ENCODE measurements at places on chromosomes 7 and 10.

- no peak for DNase-seq
Observed at GRCh38 chr10:4086131-4086898, 301.3 kb upstream of the KLF6 start.

GRCh38 chr7:69269806-69270205, 328.5 kb upstream of the AUTS2 start:
- no peak for DNase-seq

DNA sequence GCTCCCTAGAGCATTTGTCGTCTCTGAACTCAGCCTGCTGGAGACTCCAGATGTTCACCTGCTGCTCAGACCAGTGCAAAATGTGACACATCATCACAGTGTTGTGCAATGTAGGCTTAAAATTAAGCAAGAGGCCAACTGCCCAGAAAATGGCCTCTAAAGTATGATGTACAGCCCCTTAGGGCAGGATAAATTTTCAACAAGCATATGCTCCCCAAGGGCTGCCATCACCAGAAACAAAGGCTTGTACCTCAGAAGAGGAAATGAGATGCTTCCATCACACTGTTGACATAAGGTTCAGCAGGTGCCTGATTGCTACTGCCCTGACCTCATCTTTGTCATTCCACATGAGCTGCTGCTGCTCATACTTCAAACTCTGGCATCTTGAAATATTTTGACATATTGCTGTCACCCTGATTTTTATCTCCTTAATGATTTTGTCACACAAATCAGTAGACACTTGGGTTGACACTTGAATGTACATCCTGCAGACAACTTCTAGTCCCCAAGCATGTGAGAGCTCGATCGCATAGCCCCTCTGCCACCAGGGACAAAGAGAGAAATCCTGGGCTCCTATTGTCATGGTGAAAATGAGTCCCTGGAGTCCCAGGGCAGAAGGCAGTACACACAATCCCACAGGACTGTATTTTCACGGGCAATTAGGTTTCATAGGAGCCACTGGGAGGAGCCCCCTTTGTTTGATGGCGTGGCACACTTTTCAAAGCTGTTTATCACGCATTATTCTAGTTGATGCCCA, 219.7 kb upstream of the STK17A start:
- DNase-seq: no peak

- no peak for DNase-seq
Observed at GRCh38 chr10:83250396-83250795, 888.9 kb upstream of the GHITM start.

DNA sequence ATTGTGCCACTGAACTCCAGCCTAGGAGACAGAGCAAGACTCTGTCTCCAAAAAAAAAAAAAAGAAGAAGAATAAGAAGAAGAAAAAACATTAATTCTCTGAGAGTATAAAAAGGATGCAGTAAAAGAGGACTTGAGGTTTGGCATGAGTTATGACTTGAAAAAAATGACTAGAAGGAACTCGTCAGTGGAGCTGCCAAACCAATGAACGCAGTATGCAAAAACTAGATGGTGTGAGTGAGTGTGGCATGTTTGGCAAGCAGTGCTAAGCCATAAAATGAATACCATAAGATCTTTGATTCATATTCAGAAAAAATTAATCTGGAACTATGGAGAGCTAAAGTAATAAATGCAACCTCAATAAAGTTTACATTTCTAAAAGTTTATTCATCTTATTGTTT, 68.6 kb upstream of the MEOX2 start:
- no peak for DNase-seq

GRCh38 chr10:128058750-128059134, 67.5 kb downstream of the MKI67 start:
- no peak for DNase-seq

DNA sequence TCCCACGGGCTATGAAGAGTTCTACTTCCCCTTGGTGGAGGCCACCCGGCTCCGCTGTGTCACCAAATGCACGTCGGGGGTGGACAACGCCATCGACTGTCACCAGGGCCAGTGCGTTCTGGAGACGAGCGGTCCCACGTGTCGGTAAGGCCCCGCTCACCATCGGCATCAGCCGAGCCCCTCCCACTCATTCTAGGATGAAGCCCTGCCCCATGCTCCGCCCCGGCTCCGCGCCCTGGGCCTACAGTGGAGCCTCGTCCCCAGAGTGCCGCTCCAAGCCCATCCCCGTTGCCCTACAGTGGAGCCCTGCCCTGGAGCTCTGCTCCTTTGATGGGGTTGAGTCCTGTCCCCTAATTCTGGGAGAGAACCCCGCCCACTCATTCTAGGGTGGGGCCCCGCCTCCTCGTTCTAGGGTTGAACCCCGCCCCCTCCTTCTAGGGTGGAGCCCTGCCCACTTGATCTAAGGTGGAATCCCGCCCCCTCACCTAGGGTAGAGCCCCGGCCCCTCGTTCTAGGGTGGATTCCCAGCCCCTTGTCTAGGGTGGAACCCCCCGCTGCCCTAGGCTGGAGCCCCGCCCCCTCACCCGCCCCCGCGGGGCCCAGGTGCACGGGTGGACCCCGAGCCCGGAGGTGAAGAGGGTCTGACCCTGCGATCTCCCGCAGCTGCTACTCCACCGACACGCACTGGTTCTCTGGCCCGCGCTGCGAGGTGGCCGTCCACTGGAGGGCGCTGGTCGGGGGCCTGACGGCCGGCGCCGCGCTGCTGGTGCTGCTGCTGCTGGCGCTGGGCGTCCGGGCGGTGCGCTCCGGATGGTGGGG, 3.4 kb upstream of the MUC12 start:
- no peak for DNase-seq

DNA sequence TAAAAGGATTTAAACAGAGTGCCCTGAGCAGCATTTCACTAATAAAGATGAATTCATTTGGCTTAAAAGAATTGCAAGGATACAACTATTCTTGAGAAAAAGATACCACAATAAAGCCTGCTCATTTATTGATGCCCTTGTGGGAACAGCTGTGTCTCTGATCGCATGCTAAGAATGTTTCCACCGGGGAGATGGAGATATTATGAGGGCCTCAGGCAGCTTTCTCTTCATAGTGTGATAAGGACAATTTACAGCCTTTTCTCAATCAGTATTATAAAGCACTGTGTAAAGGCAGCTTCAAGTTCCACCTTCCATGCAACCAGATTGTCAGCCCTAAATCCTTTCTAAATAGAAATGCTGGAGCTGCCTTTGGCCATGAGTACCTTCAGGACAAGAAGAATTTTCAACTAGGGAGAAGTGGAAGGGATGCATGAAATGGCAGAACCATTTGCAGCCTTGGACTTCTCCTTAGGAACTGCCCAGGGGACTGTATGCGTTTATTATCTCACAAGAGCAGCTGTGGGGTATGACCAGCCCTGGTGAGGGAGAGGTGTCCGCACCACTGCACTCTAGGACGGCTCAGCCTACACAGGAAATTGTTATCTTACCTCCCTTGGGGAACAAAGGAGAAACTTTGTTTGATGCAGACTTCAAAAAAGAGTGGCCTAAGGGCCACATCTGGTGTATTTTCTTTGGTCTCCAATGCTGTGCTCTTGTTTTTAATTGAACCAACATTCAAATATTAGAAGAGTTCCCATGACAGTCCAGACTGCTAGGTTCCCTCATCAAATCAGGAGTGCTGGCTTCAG, 116.9 kb upstream of the PCGF5 start:
- no peak for DNase-seq

DNA sequence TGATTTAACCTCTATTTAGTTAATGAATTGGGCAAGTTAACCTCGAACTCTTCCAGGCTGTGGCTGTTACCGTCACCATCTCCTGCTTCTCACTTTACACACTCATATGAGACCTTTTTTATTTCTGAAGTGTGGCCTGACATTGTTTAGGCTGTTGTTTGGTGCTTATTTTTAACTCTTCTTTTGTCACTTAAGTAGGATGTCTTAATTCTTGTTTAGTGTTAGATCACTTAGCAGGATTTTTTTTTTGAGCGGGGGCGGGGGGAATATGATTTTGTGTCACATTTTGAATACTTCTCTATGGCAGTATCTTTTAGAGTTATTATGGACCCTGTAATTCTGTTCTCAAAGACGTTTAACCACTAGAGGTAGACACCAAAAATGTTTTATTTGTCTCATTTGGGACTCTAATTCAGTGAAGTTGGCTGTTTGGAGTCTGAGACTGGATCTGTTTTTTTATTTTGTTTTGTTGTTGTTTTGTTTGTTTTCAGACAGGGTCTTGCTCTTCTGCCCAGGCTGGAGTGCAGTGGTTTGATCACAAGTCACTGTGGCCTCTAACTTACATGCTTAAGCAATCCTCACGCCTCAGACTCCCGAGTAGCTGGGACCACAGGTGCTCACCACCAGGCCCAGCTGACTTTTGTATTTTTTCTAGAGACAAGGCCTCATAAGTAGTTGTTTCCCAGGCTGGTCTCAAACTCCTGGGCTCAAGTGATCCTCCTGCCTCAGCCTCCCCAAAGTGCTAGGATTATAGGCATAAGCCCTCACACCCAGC, 73.5 kb downstream of the CUX1 start:
- DNase-seq: no peak

DNA sequence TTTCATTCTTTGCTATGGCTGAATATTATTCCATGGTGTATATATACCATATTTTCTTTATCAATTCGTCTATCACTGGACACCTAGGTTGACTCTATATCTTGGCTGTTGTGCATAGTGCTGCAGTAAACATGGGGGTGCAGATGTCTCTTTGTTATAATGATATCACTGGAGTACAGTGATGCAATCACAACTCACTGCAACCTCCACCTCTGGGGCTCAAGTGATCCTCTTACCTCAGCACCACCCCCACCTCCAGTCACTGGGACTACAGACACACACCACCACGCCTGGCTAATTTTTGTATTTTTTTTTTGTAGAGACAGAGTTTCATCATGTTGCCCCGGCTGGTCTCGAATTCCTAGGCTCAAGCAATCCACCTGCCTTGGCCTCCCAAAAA, 15.6 kb downstream of the KLHL7 start:
- no peak for DNase-seq

GRCh38 chr10:133456041-133456951, 2.6 kb downstream of the SCART1 start:
- no peak for DNase-seq

- DNase-seq: no peak
Observed at GRCh38 chr7:7720193-7720592, 1.8 kb upstream of the RPA3 start.

DNA sequence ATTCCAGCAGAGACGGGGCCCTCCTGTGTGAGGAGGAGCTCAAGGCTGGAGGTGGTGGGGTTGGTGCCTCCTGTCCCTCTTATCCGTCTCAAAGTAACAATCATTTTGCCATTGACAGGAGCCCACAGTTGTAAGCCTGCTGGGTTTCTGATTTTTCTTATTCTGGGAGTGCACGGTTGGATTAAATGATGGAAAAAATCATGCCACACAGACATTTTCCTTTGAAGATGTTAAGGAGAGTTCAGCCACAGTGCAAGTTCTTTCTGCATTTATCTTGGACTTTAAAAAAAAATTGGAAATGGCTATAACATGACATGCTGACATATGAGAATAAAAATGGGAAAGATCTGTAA, 8.4 kb upstream of the LYZL1 start:
- DNase-seq: no peak

- DNase-seq: peak; percentile 89
Observed at GRCh38 chr7:99504281-99504602, 220 bp upstream of the ZKSCAN5 start.

DNA sequence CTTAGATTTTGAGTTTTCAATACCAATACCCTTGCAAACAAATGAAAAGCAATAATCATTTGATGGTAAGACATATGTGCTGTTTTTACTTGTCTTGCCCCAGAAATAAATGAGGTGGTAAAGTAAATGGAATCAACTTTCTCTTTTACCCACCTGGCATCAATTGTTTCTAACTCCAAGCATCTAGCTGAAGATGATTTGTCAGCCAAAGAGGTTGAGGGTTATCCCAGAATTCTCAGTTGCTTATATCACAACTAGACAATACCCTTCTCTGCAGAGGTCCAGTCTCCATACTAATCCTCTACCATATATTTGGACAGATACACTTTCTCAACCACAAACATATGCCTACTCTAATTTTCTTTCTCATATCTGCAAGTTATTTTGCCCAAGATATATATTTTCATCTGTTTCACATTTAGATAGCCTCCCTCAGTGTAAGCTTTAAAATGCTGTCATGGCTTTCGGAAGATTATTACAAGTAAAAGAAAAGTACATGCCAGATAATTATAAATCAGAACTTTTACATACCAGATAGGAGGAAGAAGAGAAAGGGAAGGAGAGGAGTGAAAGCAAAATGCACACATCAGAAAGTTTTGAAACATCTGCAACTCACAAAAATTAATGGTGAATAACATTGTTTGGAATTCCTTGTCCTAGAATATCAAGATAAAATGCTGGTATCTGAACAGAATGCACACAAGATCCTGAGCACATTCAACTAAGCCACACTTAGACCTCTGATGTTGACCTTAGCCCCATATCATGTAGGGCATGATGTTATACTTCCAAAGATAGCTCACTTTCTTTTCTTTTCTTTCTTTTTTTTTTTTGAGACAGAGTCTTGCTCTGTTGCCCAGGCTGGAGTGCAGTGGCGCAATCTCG, 146.6 kb downstream of the REEP3 start:
- no peak for DNase-seq

- DNase-seq: no peak
Observed at GRCh38 chr7:100632951-100633717, 8.2 kb downstream of the TFR2 start.

- DNase-seq: no peak
Observed at GRCh38 chr7:155807789-155808548, 4.3 kb downstream of the SHH start.

DNA sequence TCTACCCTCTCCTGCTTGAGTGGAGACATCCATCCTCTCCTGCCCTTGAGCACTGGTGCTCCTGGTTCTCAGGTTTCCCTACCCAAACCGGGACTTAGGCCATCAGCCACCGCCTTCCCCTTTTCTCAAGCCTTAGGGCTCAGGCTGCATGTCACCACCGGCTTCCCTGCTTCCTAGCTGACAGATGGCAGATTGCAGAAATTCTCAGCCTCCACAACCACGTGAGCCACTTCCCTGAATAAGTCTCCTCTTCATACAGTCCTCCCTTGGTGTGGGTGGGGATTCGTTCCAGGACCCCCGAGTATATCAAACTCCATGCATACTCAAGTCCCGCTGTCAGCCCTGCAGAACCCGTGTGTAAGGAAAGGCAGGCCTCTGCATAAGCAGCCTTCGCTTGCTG, 203.5 kb upstream of the ZNF32 start:
- DNase-seq: no peak
